ENCODE measurements at places on chromosomes 5 and 9. TPM values are rescaled to one million over a fixed set of nuclear protein-coding genes. Genes with fewer than 3 reads are reported as not detected.
A peak's percentile ranks its signal among the peaks of the same experiment; 100 is the strongest.

DNA sequence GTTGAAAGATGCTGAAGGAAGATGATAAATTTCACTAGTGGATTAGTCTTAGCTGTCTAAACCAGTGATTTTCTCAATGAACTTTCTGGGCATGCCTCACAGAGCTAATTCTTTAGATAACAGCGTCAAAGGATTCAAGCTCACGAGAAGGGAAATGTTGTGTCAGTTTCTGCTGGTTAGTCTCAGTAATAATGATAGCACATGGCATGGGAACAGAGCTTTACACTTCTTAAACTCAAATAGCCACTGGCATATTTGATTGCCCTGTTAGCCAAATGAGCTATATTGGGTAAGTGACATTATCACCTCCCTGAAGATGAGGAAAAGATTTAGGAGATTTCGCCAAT, 139.3 kb upstream of the NR3C1 start:
- no peak for DNase-seq

- DNase-seq, result no peak
These were observed 185.0 kb downstream of the SREK1 start for GRCh38 chr5:66329078-66329477.

The SKP2 gene
- total RNA-seq, result 40.8 TPM

DNA sequence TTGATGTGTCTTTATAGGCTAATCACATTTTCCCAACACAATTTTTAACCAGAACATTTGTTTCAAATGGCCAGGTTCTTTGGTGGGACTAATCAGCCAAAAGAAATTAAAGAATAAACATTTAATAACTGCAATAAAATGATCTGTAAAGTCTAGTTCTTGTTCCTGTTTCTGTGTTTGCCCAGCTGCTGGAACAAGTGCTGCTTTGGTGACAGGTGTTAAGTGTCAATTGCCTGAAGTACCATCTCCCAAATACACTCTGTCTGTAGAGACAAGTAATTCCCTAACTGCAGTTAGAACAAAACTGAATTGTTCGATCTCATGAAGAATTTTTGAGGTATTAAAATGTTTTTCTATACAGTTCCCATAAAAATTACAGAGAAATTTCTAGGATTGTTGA, 402.3 kb upstream of the CHD1 start:
- DNase-seq, result no peak

- DNase-seq, result no peak
These were observed 44.5 kb upstream of the DPYSL3 start for GRCh38 chr5:147554261-147554817.

The PDE6A gene
- not detected for total RNA-seq

DNA sequence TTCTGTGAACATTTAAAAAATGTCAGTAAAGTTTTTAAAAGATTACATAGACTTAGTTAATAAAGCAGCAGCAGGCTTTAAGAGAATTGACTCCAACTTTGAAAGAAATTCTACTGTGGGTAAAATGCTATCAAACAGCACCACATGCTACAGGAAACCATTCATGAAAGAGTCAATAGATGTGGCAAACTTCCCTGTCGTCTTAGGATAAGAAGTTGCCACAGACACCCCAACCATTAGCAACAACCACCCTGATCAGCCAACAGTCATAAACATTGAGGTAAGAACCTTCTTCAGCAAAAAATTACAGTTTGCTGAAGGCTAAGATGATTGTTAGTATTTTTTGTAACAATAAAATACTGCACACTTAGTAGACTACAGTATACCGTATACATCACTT, 278.2 kb downstream of the CSNK1G3 start:
- no peak for DNase-seq

- no peak for DNase-seq
These were observed 285.6 kb downstream of the FANCC start for GRCh38 chr9:95031711-95032461.

The SYNPO gene
- 0.28 TPM for total RNA-seq

The CDH9 gene
- not detected for total RNA-seq

The SOWAHA gene
- not detected for total RNA-seq

The SMIM33 gene
- total RNA-seq, result 0.34 TPM

The FAM221B gene
- total RNA-seq, result not detected

DNA sequence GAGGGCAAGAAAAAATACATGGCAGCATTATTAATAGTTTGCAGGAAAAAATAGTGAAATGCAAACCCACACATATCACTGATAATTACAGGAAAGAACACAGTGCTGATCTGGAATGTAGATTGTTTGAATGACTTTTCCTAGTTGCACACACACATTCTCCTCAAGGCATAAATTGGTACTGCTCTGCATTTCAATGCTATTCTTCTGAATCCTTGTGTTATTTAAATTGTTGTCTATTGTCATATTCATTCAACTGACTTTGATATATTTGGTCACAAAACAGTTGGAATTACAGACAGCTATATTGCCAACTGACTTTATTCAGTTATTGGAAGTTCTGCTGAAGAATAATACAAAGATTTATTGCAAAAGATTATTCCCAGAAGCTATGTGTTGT, 139.5 kb downstream of the CDH10 start:
- DNase-seq, result no peak

The NRG2 gene
- total RNA-seq, result not detected

- DNase-seq, result no peak
These were observed 59.8 kb upstream of the POU5F2 start for GRCh38 chr5:93800988-93801811.

- DNase-seq, result no peak
These were observed 5.6 kb downstream of the PTCD2 start for GRCh38 chr5:72325566-72326305.

The CAAP1 gene
- total RNA-seq, result 18.6 TPM

DNA sequence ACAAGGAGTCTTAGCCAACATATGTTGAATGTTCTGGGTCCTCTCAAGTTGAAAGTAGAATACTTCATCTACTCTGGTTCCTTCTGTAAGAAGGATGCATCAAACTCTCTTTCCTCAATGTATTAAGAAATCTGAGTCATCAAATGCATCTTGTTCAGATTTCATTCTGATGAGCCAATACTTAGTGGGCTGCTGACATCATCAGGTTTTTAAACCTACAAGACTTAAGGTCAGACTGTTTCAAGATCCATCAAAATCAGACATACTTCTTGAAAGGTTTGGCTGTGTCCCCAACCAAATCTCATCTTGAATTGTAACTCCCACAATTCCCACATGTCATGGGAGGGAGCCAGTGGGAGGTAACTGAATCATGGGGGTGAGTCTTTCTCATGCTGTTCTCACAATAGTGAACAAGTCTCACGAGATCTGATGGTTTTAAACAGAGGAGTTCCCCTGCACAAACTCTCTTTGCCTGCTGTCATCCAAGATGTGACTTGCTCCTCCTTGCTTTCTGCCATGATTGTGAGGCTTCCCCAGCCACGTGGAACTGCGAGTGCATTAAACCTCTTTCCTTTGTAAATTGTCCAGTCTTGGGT, 168.8 kb downstream of the RAPGEF6 start:
- DNase-seq, result no peak

GRCh38 chr9:93594041-93594756, 17.8 kb downstream of the PHF2 start:
- no peak for DNase-seq

DNA sequence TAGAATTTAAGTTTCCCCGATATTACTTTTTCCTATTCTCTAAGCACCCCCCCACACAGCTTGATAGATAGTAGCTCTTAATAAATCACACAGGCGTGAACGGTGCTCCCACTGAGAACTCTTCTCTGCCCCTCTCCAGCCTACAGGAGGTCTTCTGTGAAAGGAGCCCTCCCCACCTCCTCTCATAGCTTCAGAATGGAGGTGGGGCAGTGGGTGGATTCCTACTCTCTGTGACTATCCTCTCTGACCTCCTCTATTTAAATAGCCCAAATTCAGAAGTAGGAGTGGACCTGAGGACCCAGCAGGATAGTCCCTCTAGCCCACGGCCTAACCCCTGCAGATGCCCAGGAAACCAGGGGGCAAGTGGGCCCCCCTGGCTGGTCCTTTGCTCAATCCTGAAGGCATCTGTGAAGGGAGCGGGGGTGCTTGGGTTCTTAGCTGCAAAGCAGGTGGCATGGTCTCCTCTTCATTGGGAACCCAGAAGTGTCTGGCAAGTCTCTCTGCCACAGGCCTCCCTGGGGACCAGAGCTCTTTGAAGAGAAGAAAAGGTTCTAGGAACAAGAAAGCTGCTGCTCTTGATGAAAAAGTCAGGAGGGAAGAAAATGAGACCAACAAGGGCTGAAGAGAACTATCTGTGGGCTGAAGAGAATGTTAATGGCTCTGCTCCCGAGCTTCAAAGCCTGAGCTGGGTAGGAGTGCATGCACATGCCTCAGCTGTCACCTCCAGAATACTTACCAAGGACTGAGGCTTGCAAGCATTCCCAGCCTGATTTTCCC, 21.1 kb upstream of the HSPA9 start:
- no peak for DNase-seq

The TMEM38B gene
- 9.4 TPM for total RNA-seq

The CFAP77 gene
- total RNA-seq, result not detected

DNA sequence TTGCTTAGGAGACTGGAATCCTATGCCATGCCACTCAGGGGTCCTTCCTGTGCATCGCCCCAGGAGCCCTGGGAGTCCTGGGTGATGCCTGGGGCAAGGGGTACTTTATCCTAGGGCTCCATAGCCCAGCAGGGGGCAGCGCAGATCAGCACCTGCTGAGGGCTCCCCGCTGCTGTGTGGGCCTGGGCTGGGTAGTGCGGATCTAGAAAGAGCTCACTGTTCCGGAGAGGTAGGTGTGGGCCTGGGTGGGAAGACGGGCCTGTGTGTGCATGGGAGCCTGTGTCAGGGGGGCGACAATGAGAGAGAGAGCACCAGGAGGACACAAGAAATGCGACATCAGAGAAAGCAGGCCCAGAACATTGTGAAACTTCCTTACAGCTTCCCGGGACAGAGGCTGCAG, 11.4 kb upstream of the DAB2IP start:
- DNase-seq, result peak; percentile 63

The SHB gene
- 1.1 TPM for total RNA-seq

GRCh38 chr5:44565360-44565759, 176.1 kb upstream of the FGF10 start:
- no peak for DNase-seq

- no peak for DNase-seq
These were observed 125.2 kb upstream of the SMIM23 start for GRCh38 chr5:171660434-171660833.

- no peak for DNase-seq
These were observed 43.8 kb downstream of the KCNT1 start for GRCh38 chr9:135745686-135746324.

- DNase-seq, result no peak
These were observed 132.9 kb upstream of the ANKH start for GRCh38 chr5:15004506-15004905.

The SSBP2 gene
- 35.4 TPM for total RNA-seq

The GPR150 gene
- 1.2 TPM for total RNA-seq

- DNase-seq, result no peak
These were observed 30.2 kb downstream of the SLC6A3 start for GRCh38 chr5:1415059-1415425.

GRCh38 chr5:95704150-95704549, 21.4 kb upstream of the SPATA9 start:
- no peak for DNase-seq

- no peak for DNase-seq
These were observed 764.9 kb downstream of the DNAH5 start for GRCh38 chr5:13179407-13180087.

GRCh38 chr5:132528866-132529634, 14.3 kb downstream of the IL5 start:
- peak; percentile 35 for DNase-seq

The SNCAIP gene
- not detected for total RNA-seq

The FGF1 gene
- total RNA-seq, result not detected

Data from activated naive CD8-positive, alpha-beta T cell treated with anti-CD3 and anti-CD28 coated beads, Interleukin-2, amount 10 ng/mL, durations not matched to agents 7 days and 5 days (primary cell).